HFFc6 (cell line): ENCODE measurements at places on chromosomes 5 and 9. TPM values are rescaled to one million over a fixed set of nuclear protein-coding genes. Genes with fewer than 3 reads are reported as not detected.

Gene CD274
- 11.5 to 17.3 TPM (median 13.1 TPM) in 3 replicates for total RNA-seq

DNA sequence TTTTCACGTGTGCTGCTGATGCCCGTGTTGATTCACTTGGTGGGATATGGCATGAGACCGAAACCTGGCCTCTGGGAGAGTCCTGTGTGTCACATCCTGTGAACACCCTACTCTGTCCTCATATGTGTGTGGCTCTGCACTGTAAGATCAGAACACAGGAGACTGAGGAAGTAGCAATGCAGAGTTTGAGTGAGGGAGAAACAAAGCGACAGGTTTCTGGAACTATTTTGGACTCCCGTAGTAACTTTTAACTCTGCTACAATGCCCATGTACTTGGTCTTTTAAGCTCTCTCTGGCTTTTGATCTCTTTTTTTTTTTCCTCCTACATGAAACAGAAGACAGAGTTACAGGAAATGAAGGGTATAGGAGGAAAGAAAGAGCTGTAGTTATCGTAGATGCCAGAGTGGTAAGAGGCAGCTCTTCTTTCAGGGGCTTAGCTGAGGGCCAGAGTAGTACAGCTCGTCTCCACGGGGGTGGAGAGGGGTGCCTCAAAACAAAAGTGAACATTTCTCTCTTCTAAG lies 26.6 kb downstream of the GRAMD2B start:
- DNase-seq, result peak; percentile 56
- H3K4me3 ChIP-seq, result peak overlapping the region; percentile 81
- H3K27me3 ChIP-seq, result peaks cover 12% of the 10 kb centered on the region
- peaks cover 99% of the 10 kb centered on the region for H3K4me1 ChIP-seq

GRCh38 chr5:90294604-90295003 lies 115.0 kb downstream of the CETN3 start:
- no peak overlapping the region for H3K27ac ChIP-seq
- no peak for DNase-seq
- no peaks in the 10 kb centered on the region for H3K36me3 ChIP-seq
- H3K27me3 ChIP-seq, result no peaks in the 10 kb centered on the region; the same call in 1 of the 2 replicates

Gene GRIA1
- total RNA-seq, result 0.19 to 0.78 TPM (median 0.32 TPM) in 3 replicates

- peak; percentile 16 for DNase-seq
- peaks cover 70% of the 10 kb centered on the region for H3K4me1 ChIP-seq
- no peaks in the 10 kb centered on the region; the same call in 1 of the 2 replicates for H3K27me3 ChIP-seq
- H3K27ac ChIP-seq, result peak overlapping the region; percentile 90
These were observed 215.4 kb downstream of the GLIS3 start for GRCh38 chr9:4084435-4084818.

Gene HACD4
- 2.7 to 5.3 TPM (median 2.9 TPM) in 3 replicates for total RNA-seq

Gene LCN12
- 0.31 TPM in 1 of 3 replicates, not detected in the others for total RNA-seq

GRCh38 chr9:76516350-76516749 lies 57.4 kb downstream of the GCNT1 start:
- H3K4me1 ChIP-seq, result peaks cover 25% of the 10 kb centered on the region
- peaks cover 2% of the 10 kb centered on the region for H3K27me3 ChIP-seq
- no peak for DNase-seq

DNA sequence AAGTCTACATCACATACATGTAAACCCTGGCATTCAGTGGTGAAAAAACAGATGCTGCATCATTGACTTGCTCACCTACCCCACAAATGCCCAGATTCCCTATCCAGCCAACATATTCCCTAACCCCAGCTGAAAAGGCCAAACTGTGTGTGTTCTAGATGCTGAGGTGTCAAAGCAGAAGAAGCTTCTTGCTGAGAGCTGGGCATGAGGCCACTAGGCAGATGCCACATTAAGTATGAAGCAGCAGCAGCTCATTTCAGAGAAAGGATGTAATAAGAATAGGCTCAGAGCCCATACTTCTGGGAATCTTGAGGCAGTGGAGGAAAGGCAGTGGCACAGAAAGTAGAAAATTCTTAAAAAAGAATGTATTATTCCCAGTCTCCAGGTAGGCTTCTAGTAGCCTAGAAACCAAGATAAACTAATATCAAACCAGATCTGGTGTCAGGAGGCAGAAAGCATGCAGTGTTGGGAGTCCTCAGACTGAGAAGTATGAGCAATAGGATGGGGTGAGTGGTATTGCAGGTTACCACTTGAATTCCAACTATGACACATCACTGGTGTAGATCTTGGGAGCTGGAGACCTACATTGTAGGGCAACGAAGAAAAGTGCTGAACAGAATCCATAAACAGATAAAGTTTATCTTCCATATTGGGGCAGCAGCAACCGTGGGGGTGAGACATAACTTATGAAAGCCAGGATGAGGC lies 71.9 kb upstream of the GRHPR start:
- H3K36me3 ChIP-seq, result peaks cover 13% of the 10 kb centered on the region
- H3K4me3 ChIP-seq, result no peak overlapping the region
- peaks cover 2% of the 10 kb centered on the region for H3K27me3 ChIP-seq

DNA sequence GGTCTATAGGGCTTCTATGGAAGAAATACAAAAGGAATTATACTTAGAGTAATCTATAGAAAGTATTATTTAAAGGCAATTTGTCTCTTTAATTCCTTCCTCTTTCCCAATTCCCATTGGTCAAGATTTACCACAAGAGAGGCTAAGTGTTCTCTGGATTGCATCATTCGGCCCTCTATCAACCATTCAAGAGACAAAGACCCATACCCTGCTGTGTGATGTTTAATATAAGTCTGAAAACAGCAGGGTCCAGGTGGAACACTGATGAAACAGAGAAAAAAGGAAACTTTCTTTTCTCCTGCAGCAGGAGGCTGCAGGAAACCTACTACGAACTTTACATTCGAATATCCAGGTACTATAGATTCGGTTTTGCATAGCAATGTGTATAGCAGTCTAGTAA lies 323.4 kb downstream of the CHSY3 start:
- no peaks in the 10 kb centered on the region for H3K4me1 ChIP-seq
- no peaks in the 10 kb centered on the region; the same call in 1 of the 2 replicates for H3K36me3 ChIP-seq
- H3K27ac ChIP-seq, result no peak overlapping the region
- DNase-seq, result no peak
- H3K27me3 ChIP-seq, result no peaks in the 10 kb centered on the region
- H3K4me3 ChIP-seq, result no peak overlapping the region

Gene CCDC187
- total RNA-seq, result not detected in 3 replicates

DNA sequence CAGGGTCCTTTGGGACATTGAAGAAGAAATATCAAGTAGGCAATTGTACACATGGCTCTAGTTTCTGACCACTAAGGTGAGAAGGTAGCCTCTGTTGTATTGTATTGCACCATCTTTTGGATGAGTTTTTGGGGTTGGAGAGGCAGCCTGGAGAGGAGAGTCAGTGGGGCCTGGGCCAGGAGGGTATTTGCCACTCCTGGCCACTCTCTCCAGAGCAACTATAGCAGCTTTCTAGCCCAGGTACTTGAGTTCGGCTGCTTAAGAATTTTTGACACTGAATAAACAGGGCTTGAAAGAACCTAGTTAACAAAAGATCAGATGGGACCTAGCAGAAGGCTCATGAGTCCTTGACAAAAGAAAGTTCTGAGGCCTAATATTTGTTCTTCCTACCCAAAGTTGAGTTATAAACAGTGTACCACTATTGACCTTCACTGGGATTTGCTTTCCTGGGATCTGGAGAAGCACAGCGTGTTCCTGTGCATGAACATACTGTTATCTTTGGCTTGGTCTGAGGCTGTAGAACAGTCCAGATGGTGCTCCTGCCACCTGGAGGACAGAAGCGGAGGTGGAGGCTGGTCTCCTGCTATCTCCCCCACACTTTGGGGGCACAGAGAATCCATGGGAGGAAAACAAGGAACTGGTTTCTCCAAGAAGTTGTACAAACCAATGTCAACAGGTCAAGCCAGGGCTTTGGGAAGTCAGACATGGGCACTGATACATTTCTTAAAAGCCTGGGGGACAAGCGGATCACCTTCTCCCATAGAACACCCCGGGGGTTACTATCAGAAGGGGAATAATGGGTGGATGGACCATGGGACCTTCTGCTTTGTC lies 110.4 kb upstream of the LIFR start:
- H3K4me3 ChIP-seq, result no peak overlapping the region
- H3K27me3 ChIP-seq, result peaks cover 13% of the 10 kb centered on the region
- no peak overlapping the region for H3K27ac ChIP-seq
- DNase-seq, result peak; percentile 36

- H3K36me3 ChIP-seq, result 0 out of 2 replicates have a peak, but pooled peaks cover 6% of the 10 kb centered on the region
- no peak overlapping the region for H3K4me3 ChIP-seq
- H3K27ac ChIP-seq, result no peak overlapping the region
- DNase-seq, result no peak
- H3K4me1 ChIP-seq, result peaks cover 7% of the 10 kb centered on the region
These were observed 158.1 kb upstream of the NREP start for GRCh38 chr5:111914966-111915636.

GRCh38 chr5:143121135-143121475 lies 282.4 kb downstream of the NR3C1 start:
- no peak for DNase-seq
- no peak overlapping the region for H3K4me3 ChIP-seq
- no peaks in the 10 kb centered on the region for H3K36me3 ChIP-seq
- peaks cover 9% of the 10 kb centered on the region for H3K4me1 ChIP-seq
- no peak overlapping the region for H3K27ac ChIP-seq
- H3K27me3 ChIP-seq, result no peaks in the 10 kb centered on the region; the same call in 1 of the 2 replicates
